GDM1 (cell line): ENCODE measurements at places on chromosomes 5 and 9.

DNA sequence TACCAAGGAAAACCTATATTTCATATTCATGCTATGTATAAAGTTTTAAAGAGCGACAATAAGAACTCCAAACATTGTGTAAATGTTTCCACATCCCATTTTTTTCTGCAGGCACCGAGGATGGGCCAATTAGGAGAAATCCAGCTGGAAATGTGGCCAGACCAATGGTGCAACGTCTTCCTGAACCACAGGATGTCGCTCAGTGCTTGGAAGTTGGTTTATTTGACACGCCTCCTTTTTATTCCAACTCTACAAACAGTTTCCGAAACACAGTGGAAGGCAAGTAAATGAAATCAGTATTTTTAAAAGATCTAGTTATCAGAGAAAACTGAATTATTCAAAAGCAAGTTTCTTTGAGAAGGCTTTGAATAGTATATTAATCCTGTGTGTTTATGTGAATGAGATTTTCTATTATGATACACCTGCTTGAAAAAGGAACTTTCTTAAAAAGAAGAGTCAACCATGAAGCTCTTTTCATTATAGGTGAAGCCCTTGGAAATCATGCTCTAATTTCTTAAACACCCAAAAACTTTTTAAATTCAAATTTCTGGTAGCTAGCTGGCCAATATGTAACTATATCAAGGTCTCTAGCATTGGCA, 9.1 kb downstream of the TYRP1 start:
- DNase-seq: no peak

- DNase-seq: no peak
Observed at GRCh38 chr9:31535651-31536050, 848.8 kb upstream of the ACO1 start.

DNA sequence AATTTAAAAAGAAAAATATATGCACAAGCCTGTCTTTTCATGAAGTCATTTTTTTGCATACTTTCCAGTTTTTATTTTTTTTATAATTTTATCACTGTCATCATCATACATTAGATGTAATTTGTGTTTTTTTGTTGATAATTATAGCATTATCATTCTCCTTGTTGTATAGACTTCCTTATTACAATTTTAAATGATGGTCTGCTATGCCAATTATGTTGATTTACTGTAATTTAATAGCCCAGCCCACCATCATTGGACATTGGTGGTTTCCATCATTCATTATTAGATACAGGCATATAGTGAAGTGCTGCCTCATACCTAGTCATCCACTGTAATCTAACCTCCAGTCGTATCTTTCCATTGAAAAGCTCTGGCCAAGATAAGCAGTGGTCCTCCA, 3.8 kb upstream of the TJP2 start:
- DNase-seq: no peak

- DNase-seq: no peak
Observed at GRCh38 chr5:83277154-83277553, 194.4 kb upstream of the VCAN start.

DNA sequence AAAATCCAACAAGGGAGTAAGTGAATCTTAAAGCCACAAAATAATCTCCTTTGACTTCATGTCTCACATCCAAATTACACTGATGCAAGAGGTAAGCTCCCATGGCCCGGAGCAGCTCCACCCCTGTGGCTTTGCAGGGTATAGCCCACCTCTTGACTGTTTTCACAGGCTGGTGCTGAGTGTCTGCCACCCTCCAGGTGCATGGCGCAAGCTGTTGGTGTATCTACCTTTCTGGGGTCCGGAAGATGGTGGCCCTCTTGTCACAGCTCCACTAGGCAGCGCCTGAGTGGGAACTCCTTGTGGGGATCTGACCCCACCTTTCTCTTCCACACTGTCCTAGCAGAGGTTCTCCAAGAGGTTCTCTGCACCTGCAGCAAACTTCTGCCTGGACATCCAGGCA, 1051.1 kb upstream of the CDH6 start:
- no peak for DNase-seq

GRCh38 chr5:180523629-180524466, 29.7 kb downstream of the CNOT6 start:
- DNase-seq: no peak

DNA sequence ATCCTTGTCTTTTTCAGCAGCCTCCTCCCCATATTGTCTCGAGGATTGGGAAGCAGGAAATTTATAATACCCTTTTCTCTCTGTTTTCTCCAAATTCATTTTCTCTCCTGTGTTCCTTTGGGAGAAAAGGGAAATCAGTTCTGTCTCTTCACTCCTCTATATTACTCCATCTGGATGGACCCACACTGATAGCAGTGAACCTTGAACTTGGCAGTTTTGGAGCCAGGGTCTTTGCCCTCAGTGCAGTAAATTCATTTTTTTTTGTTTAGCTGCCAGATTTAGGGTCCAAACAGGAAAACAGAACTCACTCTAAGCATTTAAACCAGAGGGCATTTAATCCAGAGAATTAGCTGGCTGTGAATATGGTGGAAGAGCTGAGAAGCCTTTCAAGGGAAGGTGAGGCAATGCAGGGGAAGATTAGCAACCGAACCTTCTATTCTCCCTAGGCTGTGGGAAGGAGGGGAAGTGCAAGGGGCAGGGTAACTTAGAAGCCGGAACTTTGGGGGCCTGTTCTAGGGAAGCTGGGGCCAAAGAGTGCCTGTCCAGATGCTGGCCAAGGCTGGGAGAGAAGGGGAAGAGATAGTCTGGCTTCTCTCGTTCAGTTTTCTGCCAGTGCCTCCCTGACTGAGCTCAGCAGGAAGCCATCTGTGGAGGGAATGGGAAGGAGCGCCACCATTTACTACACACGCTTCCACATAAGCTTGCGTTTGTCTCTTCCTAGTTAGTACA, 16.3 kb upstream of the NPR2 start:
- DNase-seq: peak; percentile 70

DNA sequence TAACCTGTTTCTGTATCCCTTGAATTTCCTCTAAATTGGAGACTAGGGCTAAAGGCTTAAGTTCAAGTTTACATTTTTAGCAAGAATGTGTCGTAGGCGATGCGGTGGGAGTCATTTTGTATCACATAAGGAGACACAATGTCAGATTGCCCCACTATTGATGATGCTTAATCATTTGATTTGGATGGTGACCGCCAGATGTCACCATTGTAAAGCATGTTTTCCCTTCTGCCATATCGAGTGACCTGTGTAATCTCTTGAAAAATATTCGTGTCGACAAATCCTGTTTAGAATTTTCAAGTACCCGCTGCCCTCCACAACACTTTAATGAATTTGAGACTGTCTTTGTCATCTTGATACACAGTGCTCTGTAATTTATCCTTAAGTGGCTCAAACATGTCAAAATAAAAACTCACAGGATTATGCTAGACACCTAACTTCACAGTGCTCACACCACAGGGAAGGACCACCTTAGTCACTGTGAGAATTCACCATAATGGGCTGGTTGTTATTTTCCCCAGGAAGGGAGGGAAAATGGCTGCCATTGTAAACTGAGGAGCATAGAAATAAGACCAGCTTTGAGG, 34.5 kb upstream of the SLC46A2 start:
- no peak for DNase-seq

- no peak for DNase-seq
Observed at GRCh38 chr9:27473111-27473529, 51.0 kb upstream of the IFNK start.

DNA sequence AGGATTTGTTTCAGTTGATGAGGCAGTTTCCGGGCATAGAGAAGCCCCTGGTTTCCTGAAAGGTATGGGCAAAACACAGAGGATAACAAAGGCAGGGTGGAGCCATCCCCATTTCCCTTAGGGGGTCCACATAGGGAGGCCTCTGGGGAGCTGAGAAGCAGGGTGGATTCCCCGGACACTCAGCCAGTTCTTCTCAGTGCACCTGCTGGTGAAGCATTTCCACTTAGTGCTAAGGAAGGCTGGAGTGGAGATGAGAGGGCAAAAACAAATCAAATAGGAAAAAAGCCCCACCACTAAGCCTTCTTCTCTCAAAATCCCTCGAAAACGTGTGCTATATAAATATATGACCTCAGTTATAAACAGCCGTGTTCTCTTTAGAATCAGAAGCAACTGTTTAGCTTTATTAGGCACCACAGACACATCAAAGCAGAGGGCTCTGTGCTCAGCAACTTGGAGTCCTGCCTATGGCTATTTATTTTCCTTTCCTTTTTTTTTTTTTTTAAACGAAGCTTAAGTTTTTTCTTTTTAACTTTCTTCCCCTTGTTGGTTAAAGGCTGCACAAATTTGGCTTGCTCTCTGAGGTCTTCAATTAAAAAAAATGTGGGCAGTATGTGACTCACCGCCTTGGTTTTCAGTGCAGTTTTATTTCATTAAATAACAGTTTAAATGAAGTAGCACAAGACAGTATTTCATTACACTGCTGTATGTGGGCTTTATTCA, 67.7 kb downstream of the PRDM6 start:
- DNase-seq: no peak

GRCh38 chr5:54580997-54581811, 63.6 kb downstream of the SNX18 start:
- DNase-seq: no peak

- no peak for DNase-seq
Observed at GRCh38 chr9:109124121-109124520, 4.4 kb upstream of the TMEM245 start.

DNA sequence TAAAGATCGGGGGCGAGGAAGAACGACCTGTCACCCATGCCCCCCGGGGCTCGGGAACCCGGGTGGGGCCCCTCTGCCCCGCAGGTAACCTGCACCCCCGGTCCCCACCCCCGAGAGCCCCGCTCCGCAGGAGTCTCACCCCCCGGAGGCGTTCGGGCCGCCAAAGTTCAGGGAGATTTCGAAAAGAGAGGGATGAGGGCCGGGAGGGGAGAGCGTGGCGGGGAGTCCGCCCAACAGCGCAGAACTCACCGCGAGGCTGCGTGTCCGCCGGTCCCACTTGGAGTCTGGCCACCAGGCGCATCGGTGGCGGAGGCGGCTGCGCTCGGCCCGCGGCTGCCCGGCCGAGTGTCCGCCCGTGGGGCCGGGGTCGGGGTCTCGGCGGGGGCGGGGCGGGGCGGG, at the start of gene PHF19:
TSS of gene PHF19 (minus strand) at position 347 of the 399 bp plus-strand sequence. CDS start 2,447 bp downstream, outside the sequence.
- DNase-seq: no peak

- no peak for DNase-seq
Observed at GRCh38 chr9:107504585-107505455, 15.3 kb upstream of the KLF4 start.

DNA sequence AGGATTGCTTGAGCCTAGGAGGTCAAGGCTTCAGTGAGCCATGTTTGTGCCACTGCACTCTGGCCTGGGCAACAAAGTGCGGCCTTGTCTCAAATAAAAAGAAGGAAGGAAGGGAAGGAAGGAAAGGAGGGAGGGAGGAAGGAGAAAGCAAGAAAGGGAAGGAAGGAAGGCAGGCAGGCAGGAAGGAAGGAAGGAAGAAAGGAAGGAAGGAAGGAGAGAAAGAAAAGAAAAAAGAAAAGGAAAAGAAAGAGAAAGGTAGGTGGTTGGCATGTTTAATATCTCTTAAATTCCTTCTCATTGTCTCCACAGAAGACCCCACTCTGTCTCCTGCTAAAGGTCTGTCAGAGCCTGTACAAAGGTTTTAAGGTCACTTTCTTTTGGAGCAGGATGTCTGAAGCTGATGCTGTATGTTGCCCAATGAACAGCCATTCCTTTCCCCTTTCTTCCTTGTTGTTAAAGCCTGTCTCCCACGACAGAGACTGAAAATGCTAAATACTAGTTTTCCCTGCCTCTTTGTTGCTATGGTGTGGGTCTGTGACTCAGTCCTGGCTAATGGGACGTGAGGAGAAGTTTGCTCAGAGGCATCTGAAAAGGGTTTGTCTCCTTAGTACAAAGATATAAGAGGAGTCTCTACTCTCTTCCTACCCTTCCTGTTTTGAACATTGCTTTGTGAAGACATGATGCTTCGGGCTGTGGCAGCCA, 213.3 kb downstream of the PCSK1 start:
- no peak for DNase-seq

DNA sequence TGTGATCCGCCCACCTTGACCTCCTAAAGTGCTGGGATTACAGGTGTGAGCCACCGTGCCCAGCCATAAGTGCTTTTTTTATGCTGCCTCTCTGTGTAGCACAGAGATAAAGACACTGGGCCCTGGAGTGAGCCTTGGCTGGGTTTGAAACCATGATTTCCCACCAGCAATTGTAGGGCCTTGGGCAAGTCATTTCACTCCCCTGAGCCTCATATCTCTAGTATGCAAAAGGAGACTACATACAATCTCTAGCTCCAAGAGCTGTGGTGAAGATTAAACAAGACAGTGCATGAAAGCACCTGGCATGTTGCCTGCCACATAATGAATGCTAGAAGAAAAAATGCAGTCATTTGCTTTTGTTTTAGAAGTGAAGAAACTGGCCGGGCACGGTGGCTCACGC, 3.9 kb downstream of the FABP6 start:
- DNase-seq: no peak

DNA sequence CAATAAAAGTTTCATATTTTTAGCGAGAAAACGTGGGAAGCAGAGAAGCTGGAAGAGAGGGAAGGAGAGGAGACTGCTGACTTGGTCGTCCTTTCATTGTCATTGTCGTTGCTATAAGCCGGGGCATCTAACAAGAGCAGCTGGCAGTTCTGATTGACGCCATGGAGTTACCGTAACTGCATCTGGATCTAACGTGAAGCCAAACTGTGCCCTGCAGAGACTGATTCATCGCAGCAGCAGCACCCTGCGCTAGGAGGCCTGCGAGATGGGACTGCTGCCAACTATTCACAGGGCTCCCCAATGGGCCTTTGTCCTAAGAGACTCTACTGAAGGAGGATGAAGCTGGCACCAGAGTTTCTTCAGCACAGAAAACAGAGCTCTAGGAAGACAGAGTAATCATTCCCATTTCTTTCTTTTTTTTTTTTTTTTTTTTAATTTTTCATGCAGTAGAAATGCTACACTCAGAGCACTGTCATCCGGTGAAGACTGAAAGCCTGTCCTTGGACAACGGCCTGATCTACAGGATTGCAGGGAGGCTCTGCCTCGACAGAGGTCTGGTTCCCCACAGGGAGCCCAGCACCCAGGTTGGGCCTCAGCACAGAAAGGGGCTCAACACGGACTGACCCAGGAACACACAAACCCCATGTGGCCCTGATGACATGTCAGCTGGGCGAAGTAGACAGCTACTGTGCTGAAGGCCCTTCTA, 47.8 kb downstream of the RETREG1 start:
- no peak for DNase-seq

GRCh38 chr9:8401961-8402705, 602.6 kb upstream of the DMAC1 start:
- no peak for DNase-seq

DNA sequence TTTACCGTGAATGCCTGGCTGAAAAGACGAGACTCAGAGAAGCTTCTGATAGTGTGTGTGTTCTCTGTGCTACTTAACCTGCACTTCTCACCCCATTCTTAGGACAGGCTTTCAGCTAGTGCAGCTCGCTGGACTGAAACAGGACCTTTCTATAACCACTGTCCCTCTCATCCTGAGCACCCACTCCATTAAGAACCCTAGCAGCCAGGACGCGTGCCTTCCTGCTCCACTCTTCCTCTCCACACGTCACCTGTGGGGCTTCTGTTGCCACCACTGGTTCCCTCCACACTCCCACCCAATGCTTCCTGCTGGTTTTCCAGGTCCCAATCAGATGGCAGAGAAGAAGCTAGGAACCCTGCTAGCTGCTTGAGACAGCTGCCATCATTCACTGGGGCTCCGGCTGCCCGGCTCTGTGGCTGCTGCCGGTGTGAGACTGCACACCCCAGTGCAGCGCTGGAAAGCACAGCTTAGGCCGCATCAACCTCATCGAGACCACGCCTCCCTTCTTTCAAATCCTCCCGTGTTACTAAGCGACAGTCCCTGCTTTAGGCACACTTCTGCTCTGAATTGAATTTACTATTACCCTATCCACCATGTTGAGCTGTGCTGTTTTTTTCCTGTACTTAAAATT, 44.0 kb downstream of the RNF130 start:
- no peak for DNase-seq

- DNase-seq: no peak
Observed at GRCh38 chr9:121732389-121732788, 81.0 kb downstream of the DAB2IP start.
